ENCODE measurements at places on chromosomes 2 and 18. TPM values are rescaled to one million over a fixed set of nuclear protein-coding genes. Genes with fewer than 3 reads are reported as not detected.
A peak's percentile ranks its signal among the peaks of the same experiment; 100 is the strongest.

The OSR1 gene
- total RNA-seq: not detected

DNA sequence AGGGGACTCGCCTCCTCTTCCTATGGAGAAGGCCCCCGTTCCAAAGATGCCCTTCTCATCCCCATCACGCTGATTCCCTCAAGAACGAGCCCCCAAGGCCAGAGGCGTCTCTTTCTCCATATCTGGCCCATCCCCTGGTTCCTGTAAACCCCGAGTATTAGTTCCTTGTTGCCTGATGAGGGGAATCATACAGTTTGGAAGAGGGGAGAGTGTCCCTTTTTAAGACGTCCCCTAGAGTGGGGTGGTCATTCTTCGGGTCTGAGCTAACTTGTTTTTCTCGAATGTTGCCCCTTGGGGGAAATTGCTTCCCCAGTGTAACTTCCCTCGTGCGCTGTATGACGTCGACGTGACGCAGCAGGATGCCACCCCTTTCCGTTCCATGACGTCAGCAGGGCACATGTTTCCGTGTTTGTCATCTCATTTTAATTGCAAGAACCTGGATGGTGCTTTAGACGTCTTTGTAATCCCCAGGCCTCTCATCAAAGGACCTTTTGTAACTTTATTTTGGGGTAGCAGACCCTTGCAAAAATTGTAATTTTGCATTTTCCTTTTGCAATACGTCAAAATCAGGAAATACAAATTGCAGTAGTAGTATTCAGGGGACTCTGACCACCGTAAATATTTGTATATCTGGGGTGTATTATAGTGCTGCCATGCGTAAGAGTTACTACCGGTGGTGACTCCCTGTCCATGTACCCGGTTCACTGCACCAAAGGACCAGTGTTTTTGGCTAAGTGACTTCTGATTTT is 569 bp downstream of the BABAM2 start:
- DNase-seq: peak; percentile 95

DNA sequence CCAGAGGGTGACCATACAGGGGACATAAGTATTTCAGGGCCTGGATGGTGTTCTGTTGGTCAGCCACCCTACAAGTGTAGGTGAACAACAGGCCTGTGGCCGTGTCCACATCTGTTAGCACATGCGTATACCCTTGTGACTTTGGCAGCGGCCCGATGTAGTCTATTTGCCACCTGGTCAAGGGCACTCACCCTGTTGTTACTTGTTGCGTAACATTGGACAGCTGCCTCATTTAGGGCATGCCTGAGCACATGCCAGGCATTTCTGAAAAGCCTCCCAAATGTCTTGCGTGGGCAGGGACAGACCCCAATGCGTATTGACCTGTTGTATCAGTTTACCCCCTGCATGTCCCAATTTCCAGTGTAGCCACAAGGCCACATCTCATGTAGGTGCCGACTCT is 235.0 kb downstream of the MBD5 start:
- DNase-seq: no peak

DNA sequence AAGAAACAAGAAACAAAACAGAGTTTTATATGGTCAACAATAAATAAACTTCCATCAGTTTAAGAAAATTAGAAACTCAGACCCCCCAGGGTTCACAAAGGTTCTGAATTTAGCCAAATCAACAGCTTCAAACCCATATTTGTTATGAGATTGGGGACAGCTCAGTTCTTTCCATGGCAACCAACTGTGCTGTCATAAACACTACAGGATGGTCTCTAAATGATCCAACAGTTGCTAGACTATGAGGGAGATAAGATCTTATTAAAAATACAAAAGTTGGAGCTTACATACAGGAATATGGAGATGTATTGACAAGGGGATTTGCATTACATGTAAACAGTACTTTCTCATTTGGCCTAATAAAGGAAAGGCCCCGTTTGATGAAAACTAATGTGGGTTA is 154.6 kb upstream of the CTAGE1 start:
- DNase-seq: no peak
